Progenitor cell of endocrine pancreas (in vitro differentiated cells): ENCODE measurements at places on chromosomes 4 and X.

DNA sequence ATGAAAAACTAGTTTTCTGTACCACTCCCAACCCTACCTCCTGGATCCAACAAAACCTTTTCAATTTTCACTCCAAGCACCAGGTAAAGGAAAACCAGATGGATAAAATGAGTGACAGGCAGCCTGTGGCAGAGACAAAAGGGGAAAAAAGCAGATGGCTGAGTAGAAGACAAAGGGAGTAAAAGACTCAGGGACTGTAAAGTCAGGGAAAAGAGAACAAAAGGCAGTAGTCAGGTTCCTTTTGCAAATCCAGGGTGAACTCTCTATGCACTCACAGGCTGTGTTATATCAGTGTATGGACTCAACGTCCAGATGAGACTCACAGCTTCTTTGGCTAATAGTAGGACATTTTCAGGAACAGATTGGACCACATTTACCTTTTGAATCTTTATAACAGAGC is 54.2 kb downstream of the QRFPR start:
- no peak overlapping the region for H3K27ac ChIP-seq
- no peaks in the 10 kb centered on the region for H3K27me3 ChIP-seq
- H3K36me3 ChIP-seq, result no peaks in the 10 kb centered on the region
- H3K4me1 ChIP-seq, result no peaks in the 10 kb centered on the region

DNA sequence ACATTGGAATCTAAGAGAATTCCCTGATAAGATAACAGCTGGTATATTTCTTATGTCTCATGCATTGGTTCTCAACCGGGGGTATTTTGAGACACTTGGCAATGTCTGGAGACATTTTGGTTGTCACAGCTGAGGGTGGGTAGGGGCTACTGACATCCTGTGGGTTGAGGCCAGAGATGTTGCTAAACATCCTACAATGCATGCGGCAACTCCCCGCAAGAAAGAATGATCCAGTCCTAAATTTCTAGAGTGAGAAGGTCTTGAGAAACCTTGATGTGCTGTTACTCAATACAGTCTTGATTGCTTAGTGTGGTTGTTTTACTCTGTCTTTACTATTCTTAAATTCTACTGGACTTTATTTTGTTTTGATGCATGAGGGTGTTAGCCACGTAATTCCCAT is 287.2 kb downstream of the FRMPD4 start:
- no peaks in the 10 kb centered on the region for H3K4me1 ChIP-seq
- DNase-seq, result no peak
- H3K27me3 ChIP-seq, result no peaks in the 10 kb centered on the region
- H3K27ac ChIP-seq, result no peak overlapping the region
- no peaks in the 10 kb centered on the region for H3K36me3 ChIP-seq
- no peak overlapping the region for H3K4me3 ChIP-seq

- no peaks in the 10 kb centered on the region for H3K27me3 ChIP-seq
- H3K4me3 ChIP-seq, result no peak overlapping the region
- H3K27ac ChIP-seq, result no peak overlapping the region
- H3K4me1 ChIP-seq, result peaks cover 9% of the 10 kb centered on the region
Observed at GRCh38 chr4:159538556-159538955, 435.7 kb downstream of the RAPGEF2 start.

DNA sequence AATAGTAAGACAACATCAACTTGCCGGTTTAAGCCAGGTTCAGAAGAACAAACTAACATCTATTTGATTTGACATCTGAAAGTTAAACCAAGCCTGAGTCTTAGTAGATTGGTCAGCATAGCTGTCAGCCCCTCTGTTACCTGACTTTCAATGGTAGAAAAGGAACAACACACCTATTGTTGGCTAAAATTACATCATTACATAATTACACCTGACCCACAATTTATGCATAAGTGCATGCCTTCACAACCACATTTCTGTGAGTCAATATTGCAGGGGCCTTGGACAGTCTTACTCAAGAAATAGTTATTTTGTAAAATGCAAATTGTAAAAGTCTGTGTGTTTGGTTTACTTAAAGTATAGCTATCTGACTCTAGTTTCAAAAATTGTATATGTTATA is 36.2 kb downstream of the EGFL6 start:
- no peaks in the 10 kb centered on the region for H3K36me3 ChIP-seq
- peaks cover 10% of the 10 kb centered on the region for H3K4me1 ChIP-seq
- H3K27me3 ChIP-seq, result no peaks in the 10 kb centered on the region
- no peak for DNase-seq
- H3K4me3 ChIP-seq, result no peak overlapping the region
- H3K27ac ChIP-seq, result no peak overlapping the region

DNA sequence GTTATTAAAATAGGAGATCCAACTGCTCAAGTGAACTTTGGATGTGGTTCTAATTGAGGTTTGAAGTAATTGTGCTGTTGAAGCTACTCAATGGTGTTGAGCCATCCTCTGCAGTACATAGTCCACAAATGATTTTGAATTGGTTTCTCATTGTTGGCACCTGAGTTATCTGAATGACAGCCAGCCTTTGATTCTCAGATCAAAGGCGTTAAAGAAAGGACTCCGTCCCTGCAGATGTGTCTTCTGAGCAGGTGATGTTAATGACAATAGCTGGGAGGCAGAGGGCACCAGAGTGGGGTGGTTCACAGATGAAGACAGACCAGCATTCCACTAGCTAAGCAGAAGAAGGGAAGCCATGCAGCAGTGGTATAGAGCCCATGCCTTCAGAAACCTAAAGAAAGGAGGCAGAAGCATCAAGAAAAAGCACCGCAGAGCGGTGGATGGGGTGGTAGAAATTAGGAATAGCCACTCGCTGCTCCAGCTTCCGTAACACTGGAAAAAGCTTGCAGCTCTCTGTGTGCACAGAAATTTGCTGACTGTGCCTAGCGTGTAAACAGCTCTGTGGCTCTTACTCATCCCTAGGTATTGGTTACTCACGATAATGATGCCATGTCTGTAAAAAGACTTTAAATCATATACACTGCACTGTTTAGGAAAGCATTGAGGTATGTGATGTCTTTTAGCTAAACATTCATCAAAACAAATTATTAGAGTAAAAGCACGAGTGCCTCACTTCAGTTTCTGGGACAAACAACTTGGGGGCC is 79.2 kb upstream of the CLCN4 start:
- no peaks in the 10 kb centered on the region for H3K4me1 ChIP-seq
- no peaks in the 10 kb centered on the region for H3K27me3 ChIP-seq
- no peak overlapping the region for H3K4me3 ChIP-seq
- H3K27ac ChIP-seq, result no peak overlapping the region
- no peak for DNase-seq
- no peaks in the 10 kb centered on the region for H3K36me3 ChIP-seq

DNA sequence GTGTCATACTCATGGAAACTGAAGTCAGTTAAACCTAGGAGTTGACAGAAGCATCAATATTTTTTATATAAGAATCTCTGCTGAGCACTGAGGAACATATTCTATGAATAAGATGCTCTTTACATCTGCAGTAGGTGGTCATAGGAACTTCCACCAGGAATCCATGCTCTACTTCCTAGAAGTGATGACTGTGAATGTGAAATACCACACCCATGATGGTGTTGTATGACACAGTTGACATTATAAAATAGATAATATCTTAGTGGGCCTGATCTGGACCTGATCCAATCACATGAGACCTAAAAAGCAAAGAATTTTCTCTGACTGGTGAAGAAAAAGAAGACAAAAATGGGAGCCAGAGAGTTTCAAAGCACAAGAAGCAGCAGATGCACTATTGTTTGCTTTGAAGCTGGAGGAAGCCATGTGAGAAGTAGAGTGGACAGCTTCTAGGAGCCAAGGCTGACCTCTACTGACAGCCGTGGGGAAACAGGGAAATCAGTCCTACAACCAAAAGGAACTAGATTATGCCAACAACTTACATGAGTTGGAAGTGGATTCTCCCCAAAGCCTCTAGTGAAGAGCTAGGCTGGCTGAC is 68.6 kb upstream of the HS3ST1 start:
- H3K4me1 ChIP-seq, result peaks cover 8% of the 10 kb centered on the region
- H3K36me3 ChIP-seq, result peaks cover 1% of the 10 kb centered on the region
- no peak overlapping the region for H3K4me3 ChIP-seq
- no peak overlapping the region for H3K27ac ChIP-seq
- H3K27me3 ChIP-seq, result no peaks in the 10 kb centered on the region

DNA sequence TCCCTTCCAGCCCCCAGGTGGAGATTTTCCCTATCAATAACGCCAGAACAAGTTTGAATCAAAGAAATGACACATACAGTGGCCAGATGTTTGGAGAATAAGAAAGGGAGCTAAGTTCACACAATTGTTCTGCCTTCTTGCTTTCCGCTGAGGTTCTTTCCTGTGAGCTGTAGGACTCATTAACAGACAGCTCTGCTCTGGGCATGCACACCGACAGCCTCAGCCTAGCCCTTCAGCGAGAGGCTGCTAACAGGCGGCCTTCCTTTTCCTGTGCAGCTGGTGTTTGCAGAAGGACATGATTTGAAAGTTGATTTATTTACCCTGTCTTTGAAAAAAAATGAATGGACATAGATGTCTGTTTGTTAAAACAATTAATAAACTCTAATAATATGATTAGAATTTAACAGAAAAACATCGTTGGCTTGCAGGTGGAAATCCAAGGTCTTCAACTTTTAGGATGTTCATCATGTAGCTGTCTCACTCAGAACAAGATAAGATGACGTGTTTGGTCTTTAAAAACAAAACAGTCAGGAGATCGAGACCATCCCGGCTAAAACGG is 183.3 kb downstream of the KDR start:
- DNase-seq, result no peak
- H3K27ac ChIP-seq, result no peak overlapping the region
- H3K4me3 ChIP-seq, result no peak overlapping the region
- peaks cover 7% of the 10 kb centered on the region for H3K27me3 ChIP-seq

DNA sequence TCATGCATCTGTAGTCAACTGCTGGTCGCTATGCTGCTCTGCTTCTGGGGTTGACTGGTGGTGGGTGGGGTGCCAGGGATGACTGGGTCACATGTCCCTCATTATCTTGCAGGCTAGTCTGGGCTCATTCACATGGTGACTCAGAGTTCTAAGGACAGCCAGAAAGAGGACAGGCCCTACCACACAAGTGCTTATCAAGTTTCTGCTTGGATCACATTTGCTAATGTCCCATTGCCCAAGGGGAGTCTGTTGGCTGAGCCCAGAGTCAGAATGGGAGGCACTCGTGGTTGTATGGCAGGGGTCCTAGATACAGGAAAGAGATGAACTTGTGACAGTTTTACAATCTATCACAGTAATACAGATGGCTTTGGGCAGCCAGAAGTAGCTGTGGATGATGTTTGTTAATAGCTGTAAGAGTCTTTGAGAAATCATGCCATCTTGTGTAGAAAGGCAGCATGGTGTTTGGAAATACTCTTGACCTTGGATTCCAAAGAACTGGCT is 221.3 kb downstream of the GPAT3 start:
- no peak for DNase-seq
- peaks cover 12% of the 10 kb centered on the region for H3K27me3 ChIP-seq
- peaks cover 3% of the 10 kb centered on the region for H3K4me1 ChIP-seq
- no peak overlapping the region for H3K4me3 ChIP-seq
- H3K27ac ChIP-seq, result no peak overlapping the region

GRCh38 chrX:2469196-2469685 is 31.5 kb downstream of the DHRSX start:
- DNase-seq, result no peak
- peaks cover 15% of the 10 kb centered on the region for H3K36me3 ChIP-seq
- H3K27ac ChIP-seq, result no peak overlapping the region
- H3K4me3 ChIP-seq, result no peak overlapping the region

- H3K27ac ChIP-seq, result no peak overlapping the region
- H3K4me3 ChIP-seq, result no peak overlapping the region
- no peaks in the 10 kb centered on the region for H3K27me3 ChIP-seq
- peaks cover 1% of the 10 kb centered on the region for H3K4me1 ChIP-seq
- H3K36me3 ChIP-seq, result no peaks in the 10 kb centered on the region
Observed at GRCh38 chr4:14787894-14788293, 214.4 kb upstream of the CPEB2 start.

GRCh38 chrX:84188320-84188834 is 378 bp upstream of the RPS6KA6 start:
- H3K4me3 ChIP-seq, result peak overlapping the region; percentile 90
- peak overlapping the region; percentile 84 for H3K27ac ChIP-seq
- DNase-seq, result peak; percentile 57
- H3K36me3 ChIP-seq, result no peaks in the 10 kb centered on the region
- no peaks in the 10 kb centered on the region for H3K27me3 ChIP-seq

GRCh38 chrX:110216027-110216426 is 101.9 kb downstream of the AMMECR1 start:
- H3K27me3 ChIP-seq, result no peaks in the 10 kb centered on the region
- peaks cover 5% of the 10 kb centered on the region for H3K36me3 ChIP-seq
- H3K27ac ChIP-seq, result peak overlapping the region; percentile 65
- DNase-seq, result no peak

GRCh38 chr4:107153228-107153627 is 117.1 kb upstream of the DKK2 start:
- H3K36me3 ChIP-seq, result no peaks in the 10 kb centered on the region
- H3K4me1 ChIP-seq, result peaks cover 12% of the 10 kb centered on the region
- no peak for DNase-seq

- peaks cover 1% of the 10 kb centered on the region for H3K36me3 ChIP-seq
- H3K4me1 ChIP-seq, result peaks cover 21% of the 10 kb centered on the region
- H3K27ac ChIP-seq, result peak overlapping the region; percentile 49
Observed at GRCh38 chr4:155706147-155706546, 39.5 kb downstream of the GUCY1A1 start.

- H3K27ac ChIP-seq, result no peak overlapping the region
- no peaks in the 10 kb centered on the region for H3K36me3 ChIP-seq
- H3K27me3 ChIP-seq, result no peaks in the 10 kb centered on the region
- H3K4me3 ChIP-seq, result no peak overlapping the region
- no peak for DNase-seq
Observed at GRCh38 chr4:123952530-123953274, 556.1 kb downstream of the SPRY1 start.

GRCh38 chr4:139833151-139833910 is 167.7 kb downstream of the MGST2 start:
- H3K36me3 ChIP-seq, result peaks cover 12% of the 10 kb centered on the region
- no peak overlapping the region for H3K27ac ChIP-seq
- H3K4me3 ChIP-seq, result no peak overlapping the region
- DNase-seq, result no peak
- H3K27me3 ChIP-seq, result no peaks in the 10 kb centered on the region
- H3K4me1 ChIP-seq, result peaks cover 36% of the 10 kb centered on the region

DNA sequence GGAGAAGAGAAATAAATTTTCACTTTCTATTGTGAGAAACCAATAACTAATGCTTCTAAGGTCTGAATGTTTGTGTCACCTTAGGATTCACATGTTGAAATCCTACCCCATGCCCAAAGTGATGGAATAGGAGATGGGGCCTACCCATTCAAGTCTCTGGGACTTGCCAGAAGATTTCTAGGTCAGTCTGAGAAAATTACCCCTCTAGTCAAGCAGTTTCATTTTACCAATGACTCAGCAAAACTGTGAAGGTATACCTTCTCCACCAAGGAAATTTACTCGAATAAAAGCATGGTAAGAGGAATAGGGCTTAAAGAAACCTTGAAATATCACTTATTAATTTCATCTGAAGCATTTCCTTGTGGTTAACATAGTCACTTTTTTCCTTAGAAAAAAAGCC is 23.5 kb upstream of the PAPSS1 start:
- DNase-seq, result no peak
- H3K36me3 ChIP-seq, result no peaks in the 10 kb centered on the region
- no peaks in the 10 kb centered on the region for H3K27me3 ChIP-seq
